A673 (cell line): ENCODE measurements at places on chromosomes 5 and 9.

GRCh38 chr5:7393921-7394799 is 1.8 kb upstream of the ADCY2 start:
- DNase-seq = no peak

DNA sequence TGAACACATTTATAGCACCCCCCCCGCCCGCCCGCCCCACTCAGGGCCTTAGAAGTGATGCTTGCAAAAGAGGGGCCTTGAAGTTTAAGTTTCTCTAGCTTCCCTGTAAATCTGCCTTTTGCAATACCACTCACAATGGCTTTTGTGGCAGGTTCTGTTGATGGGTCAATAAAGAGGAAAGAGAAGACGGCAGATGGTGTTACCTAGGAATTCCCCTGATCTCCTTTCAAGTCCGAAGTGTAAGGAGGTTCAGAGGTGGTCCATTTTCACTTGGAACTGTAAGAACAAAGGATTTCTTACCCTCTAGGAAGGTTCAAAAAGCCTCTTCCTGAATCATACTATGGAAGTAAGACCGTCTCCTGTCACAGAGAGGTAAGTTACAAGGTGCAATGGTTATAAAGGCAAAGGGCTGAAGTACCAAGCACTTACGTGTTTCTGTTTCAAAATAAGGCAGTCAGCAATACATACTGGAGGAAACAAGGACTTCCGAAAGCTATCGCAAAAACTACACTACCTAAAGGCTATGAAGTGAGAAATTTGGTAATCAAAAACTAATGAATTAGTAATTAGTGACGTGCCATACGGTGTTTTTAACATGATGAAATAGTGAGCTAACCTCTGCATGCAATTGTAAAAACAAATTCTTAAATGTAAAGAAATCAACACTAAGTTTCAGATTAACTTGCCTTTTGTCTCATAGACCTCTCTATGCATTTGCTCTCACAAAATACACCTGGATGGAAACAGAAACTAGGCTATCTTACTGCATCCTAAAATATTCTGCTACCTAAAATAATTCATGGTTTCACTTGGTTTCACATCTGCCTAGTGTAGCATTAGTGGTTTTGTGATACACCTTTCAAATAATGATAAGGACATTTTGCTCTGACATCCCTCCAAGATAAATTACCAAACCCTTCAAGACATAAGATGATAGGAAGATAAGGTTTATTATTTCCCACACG is 589.4 kb upstream of the FAM174A start:
- DNase-seq = no peak

- no peak for DNase-seq
Measured at GRCh38 chr9:13960011-13960765, 353.8 kb downstream of the NFIB start.

GRCh38 chr5:23631302-23632045 is 124.1 kb downstream of the PRDM9 start:
- DNase-seq = no peak

GRCh38 chr5:178399701-178400095 is 167.1 kb upstream of the PHYKPL start:
- DNase-seq = no peak

DNA sequence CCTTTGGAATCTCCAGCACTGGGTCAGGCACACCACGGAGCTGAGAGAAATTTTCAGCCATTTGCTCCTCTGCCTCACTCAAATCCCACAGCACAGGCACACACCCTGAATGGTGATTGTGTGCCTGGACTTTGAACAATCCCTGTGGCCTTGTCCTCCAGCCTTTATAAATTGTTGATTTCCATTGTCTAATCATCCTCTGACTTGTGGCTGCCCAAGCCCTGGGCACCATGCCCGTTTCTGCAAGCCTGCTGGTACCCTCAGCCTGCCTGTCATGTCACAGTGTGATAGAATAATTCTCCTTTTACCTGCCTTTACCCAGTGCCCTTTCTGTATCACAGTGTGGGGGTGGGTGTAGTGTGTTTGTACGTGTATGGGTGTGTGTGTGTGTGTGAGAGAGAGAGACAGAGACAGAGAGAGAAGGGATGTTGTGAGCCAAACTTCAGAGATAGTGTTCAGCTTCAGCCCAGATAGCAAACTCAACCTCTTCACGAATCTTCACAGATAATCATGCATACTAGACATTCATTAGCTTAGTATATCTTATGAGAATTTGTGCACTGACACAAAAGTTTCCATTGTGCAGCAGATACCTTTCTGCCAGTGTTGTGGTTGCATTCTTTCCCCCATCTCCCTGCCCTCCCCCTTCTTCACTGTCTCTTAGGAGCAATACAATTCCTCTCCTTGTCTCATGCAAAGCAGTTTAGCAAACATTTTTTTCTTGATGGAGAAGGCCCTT is 27.8 kb upstream of the SLC44A1 start:
- DNase-seq = no peak

DNA sequence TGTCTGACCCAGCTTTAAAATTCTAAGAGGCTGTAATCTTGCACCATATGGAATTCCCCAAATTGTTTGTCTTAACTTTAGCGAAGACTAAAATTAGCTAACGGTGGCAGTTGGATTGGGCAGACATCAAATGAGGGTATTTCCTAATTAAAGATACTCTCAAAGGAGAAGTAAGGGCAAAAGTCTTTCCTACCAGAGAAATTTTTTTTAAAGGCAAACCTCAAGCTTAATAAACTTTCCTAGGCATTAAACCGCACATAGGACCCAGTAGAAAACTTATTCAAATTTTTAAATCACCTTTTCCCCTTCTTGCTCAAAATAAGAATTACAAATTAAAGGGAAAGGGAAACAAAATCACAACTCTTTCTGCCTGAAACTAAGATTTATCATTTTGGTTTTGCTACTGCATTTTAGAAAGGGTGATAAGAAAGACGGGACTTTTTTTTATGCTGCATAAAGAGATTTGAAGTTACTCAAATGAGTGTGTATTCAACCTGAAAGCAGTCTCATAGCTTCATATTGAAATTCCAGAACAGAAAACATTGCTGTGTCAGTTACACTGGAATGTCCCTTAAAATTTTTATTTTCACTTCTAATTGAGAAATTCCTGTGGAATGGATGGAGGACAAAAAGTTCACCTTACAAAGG is 189.1 kb upstream of the PTGER4 start:
- DNase-seq = no peak

DNA sequence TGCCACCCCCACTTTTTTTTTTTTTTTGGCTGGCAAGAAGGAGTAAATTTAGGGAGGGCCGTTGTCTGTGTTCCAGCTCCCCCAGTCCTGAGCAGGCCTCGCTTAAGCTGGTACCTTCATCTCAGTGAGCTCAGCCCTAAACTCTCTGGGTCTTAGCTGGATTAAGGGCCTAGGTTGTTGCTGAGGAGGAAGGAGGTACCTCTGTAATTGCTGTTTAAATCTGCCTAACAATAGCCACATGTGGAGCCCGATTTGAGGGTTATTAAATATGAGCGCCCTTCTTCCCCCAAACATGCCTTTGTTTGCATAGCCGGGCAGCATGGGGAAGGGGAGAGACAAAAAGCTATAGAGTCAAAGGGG is 179.0 kb upstream of the PITX1 start:
- DNase-seq = no peak

DNA sequence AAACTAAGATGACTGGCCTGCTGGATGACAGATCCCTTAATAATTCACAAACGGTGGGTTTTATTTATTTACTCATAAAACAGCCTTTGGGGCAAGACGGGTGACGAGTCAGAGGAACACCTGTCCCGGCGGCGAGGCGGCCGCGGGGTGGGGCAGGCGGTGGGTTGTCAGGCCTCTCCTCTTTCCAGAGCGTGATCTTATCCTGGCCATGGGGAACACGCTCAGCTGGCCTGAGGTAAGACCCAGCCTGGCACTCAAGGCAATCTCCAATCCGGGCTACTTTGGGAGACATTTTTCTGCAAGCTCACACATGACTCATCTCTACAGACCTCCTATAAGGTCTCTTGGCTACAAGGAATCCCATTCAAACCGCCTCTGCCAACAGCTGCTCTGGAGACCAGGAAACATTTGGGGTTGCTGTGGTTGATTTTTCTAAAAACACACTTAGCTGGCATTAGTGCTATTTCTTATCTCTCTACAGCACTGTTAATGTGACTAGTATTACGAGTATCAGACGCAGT is 6.3 kb downstream of the RAPGEF1 start:
- DNase-seq = peak; percentile 84
